ENCODE measurements at places on chromosomes 1 and 21. TPM values are rescaled to one million over a fixed set of nuclear protein-coding genes. Genes with fewer than 3 reads are reported as not detected.
A peak's percentile ranks its signal among the peaks of the same experiment; 100 is the strongest.

The ZBED6 gene
- 21.8 TPM for total RNA-seq

GRCh38 chr21:40018871-40019475 is 151.7 kb downstream of the PCP4 start:
- no peak for ATAC-seq

GRCh38 chr1:25573961-25574360 is 30.6 kb downstream of the LDLRAP1 start:
- ATAC-seq: no peak

- no peak for ATAC-seq
Measured at GRCh38 chr1:17837233-17838030, 82.3 kb downstream of the ACTL8 start.

GRCh38 chr21:33212159-33212851 is 17.4 kb upstream of the IFNAR2 start:
- peak; percentile 18 for ATAC-seq

- no peak for ATAC-seq
Measured at GRCh38 chr1:183090391-183091006, 67.3 kb downstream of the LAMC1 start.

- peak; percentile 87 for ATAC-seq
Measured at GRCh38 chr1:1959840-1960479, 40.9 kb upstream of the TMEM52 start.
